Right ventricle myocardium inferior (tissue), 1 donor: ENCODE measurements at places on chromosomes 2 and 18. TPM values are rescaled to one million over a fixed set of nuclear protein-coding genes. Genes with fewer than 3 reads are reported as not detected.

ADAM23 gene
- total RNA-seq = 69.1 TPM

DYNAP gene
- total RNA-seq = not detected

NDUFS1 gene
- total RNA-seq = 468 TPM

SALL3 gene
- total RNA-seq = 0.05 TPM

GRCh38 chr2:101550555-101550954 lies 75.6 kb upstream of the RFX8 start:
- DNase-seq = no peak

- no peak for DNase-seq
Observed at GRCh38 chr18:43277164-43277600, at the start of gene SYT4. TSS of gene SYT4 (minus strand) at chr18:43277490. CDS start at chr18:43277281, 209 bp downstream.

LRRTM1 gene
- 0.68 TPM for total RNA-seq

DNA sequence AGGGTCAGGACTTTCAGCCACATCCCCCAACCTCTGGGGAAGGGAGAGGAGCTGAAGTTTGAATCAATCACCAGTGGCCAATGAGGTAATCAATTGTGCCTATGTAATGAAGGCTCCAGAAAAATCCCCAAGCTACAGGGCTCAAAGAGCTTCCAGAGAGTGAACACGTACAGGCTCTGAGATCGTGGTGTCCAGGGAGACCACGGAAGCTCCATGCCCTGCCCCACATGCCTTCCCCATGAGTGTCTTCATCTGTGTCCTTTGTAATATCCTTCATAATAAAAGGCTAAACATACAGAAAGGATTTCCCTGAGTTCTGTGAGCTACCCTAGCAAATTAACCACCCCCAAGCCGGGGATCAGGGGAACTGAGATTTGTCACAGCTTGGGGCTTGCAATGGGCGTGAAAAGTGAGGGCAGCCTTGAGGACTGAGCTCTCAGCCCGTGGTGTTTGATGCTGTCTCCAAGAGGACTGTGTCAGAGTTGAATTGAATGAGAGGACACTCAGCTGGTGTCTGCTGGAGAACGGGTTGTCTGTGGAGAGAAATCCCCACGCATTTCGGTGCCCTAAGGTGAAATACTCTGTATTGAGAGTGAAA lies 25.5 kb upstream of the TUBB6 start:
- DNase-seq = no peak

FAM110C gene
- total RNA-seq = 2.9 TPM

DNA sequence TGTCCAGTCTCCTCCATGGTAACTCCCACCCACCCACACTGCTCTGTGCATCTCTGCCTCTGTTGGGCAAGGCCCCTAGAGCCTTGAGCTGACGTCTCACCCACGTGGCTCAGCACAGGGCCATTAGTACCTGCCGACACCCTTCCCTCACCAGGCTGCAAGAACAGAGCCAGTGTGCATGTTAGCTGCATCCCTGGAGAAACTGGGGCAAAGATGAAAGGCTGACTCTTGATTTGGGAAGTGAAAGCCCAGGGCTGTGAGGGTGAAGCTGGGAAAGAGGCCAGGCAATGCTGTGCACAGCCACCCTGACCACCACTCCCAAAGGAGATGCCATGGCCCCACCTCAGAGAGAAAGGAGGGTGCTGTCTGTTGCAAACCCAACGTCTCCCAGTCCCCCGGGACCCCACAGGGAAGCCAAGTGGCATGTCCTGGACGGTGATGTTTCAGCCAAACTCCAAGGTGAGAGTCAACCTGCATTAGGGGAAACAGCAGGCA lies 20.0 kb upstream of the HPCAL1 start:
- no peak for DNase-seq

GRCh38 chr2:36165132-36165531 lies 190.4 kb upstream of the CRIM1 start:
- no peak for DNase-seq

LHCGR gene
- 0.11 TPM for total RNA-seq

TRIM43 gene
- total RNA-seq = not detected

KATNAL2 gene
- 2.7 TPM for total RNA-seq

DNA sequence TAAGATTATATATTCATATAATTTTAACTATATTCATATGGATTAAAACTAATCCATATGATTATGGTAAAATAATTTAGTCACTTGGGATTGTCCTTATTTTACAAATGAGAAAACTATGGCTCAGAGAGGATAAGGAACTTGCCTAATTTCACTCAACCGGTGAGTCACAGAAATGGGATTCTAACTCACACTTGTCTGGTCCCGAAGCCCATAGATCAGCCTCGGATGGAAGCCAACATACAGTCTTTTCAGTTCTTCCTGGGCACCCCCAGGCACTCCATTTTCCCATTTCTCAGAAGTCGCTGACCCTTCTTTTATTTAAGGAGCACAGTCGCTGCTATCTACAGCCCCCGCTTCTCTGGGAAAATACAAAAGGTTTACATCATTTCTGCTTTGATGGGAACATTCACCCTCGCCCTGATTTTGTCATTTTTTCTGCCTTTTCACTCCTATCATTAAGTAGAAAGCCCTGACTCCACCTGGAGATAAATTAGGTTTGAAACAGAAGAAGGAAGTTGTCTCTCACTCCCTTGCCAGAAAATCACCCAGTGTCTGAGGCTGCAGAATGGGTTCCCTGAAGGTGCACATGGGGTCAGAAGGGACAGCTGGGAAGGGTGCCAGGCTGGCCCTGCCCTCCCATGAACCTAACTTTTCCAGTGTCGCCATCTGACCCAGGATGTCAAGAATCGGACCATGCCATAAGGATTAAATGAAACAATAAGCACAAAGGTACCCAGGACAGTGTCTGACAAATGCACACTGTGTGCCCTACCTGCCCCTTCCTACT lies 36.6 kb downstream of the CYP1B1 start:
- DNase-seq = no peak

- no peak for DNase-seq
Observed at GRCh38 chr2:225487878-225488416, 88.4 kb downstream of the NYAP2 start.

SLC4A1AP gene
- 20.6 TPM for total RNA-seq

MBOAT2 gene
- 13.9 TPM for total RNA-seq

DNA sequence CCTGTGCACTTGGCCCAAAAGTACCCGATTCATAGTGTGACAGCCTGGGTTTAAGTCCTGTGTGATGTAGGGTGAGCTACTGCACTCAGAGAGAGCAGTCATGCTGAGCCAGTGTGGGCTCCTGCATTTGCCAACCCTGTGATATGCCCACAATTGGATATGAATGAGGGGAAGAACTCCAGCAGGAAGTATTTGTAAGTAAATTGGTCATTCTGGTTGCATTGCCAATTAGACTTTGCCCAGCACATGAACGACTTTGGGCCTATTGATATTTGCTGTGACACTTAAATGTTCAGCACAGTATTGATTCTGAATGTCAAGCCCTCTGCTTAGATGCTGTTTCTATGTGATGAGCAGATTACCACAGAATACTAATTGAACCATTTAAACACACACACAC lies 570.9 kb downstream of the PIK3C3 start:
- DNase-seq = no peak
